ENCODE measurements at places on chromosomes 12 and 14. TPM values are rescaled to one million over a fixed set of nuclear protein-coding genes. Genes with fewer than 3 reads are reported as not detected.

GRCh38 chr14:72599579-72600470 is 294.1 kb downstream of the DPF3 start:
- no peak for DNase-seq

GRCh38 chr12:51863933-51864832 is 15.7 kb upstream of the FIGNL2 start:
- DNase-seq: peak; percentile 87

- DNase-seq: peak; percentile 86
These were observed 820 bp downstream of the BICDL1 start for GRCh38 chr12:119989731-119990381.

DNA sequence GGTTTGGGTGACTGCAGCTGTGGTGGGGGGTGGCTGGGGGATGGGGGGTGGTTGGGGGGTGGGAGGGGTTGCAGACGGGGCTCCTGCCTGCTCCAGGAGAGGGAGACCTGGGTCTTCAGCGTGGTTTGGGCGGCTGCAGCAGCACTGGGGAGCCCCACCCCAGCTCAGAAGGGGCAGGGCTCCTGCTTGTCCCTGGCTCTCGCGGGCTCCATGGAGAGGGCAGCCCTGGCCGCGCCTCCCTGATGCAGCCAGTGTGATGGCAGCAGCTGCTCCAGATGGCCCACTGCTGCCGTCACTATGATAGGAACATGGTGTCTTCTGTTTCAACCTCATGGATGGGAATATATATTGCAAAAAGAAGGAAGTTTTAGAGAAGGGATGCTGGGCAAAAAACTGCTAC is 22.9 kb downstream of the TRHDE start:
- DNase-seq: no peak

DNA sequence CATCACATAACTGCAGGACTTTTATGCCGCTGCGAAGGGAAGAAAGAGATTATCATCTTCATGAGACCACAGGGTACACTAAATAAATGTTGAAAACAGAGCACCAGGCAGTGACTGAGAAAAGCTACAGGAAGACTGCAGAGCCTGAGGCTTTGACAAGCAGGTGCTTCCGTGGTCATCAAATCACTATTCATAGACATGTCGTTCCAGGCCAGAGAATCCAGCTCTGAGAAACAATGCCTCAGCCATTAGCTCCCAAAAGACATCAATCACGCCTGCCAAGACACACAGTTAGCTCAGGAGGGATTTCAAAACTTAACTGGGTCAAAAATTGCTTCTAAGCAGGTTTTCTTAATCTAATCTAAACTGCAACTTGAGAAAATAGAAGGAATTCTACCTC is 47.2 kb upstream of the GARIN6 start:
- DNase-seq: no peak

DNA sequence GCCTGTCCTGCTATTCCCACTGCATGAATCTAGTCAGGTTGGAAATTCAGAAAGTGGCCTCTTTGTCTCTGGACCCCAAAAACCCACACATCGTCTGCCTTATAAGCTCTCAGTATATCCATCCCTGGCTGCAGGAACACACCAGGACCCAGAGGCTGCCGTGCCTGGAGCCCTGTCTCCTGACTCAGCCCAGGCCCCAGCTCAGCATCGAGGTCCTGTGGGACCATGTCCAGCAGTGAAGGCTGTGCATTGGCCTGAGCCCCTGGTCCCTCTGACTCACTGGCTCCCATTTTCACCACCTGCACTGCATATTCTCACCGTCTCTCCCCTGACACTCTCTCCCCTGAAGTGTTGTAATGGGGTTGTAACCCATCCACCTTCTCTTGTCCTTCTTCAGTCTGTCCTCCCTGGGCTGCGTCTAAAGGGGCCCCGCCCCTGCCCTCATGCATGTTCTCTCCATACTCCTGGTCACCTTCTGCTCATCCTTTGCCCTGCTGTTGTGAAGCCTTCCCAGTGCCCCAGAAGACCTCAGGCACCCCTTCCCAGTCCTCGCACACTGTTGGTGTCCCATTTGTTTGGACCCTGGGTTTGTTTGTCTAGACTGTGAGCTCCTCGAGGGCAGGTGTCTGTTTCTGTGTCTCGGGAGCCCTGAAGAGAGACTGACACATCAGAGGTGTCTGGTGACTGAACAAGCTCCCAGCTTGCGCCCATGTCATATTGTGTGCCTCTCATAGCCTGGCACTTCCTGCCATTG is 43.8 kb downstream of the EVL start:
- no peak for DNase-seq

The IL22 gene
- not detected for polyA plus RNA-seq

GRCh38 chr12:19394385-19394784 is 44.9 kb upstream of the AEBP2 start:
- no peak for DNase-seq

GRCh38 chr12:19131025-19131444 is 1.5 kb downstream of the PLEKHA5 start:
- DNase-seq: peak; percentile 88

- no peak for DNase-seq
These were observed at the start of gene OTOGL for GRCh38 chr12:80099259-80099658. OTOGL (plus strand) TSS chr12:80099537; CDS start chr12:80209432, 109,895 bp downstream.

- DNase-seq: no peak
These were observed 238.9 kb upstream of the SRRM4 start for GRCh38 chr12:118742431-118742830.

DNA sequence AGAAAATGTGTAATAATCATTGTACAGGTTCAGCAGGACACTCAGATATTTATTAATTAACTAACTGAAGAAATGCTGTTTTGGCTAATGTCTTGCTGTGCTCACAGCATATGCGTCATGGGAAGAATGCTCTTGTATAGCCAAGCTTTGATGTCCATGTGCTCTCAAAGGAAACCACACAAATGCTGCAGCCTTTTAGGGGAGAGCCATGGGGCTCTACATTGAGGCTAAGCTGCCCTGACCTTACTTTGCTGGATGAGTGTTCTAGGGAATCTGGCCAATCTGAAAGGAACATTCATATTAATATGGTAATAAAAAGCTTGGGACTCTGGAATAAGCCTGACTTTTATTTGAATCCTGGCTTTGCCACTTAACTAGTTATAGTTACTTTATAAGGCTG is 9.5 kb upstream of the CRADD start:
- peak; percentile 25 for DNase-seq

DNA sequence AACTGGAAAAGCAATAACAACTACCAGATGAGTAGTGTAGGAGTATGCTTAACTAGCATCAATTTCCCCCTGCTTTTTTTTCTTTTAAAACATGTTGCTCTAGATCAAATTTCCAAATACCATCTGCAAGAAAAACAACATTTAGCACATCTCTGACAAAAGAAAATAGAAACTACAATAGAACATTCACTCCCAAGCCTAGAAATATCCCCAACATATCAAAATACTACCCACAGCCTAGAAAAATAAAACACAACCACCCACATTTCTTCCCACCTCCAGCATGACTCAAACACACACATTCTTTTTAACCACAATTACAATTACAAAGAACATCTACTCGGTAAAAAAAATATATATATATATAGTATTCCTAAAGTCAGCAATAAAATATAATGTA is 120.0 kb downstream of the PPFIA2 start:
- no peak for DNase-seq

- no peak for DNase-seq
These were observed 1214.9 kb downstream of the GALC start for GRCh38 chr14:86777963-86778602.

DNA sequence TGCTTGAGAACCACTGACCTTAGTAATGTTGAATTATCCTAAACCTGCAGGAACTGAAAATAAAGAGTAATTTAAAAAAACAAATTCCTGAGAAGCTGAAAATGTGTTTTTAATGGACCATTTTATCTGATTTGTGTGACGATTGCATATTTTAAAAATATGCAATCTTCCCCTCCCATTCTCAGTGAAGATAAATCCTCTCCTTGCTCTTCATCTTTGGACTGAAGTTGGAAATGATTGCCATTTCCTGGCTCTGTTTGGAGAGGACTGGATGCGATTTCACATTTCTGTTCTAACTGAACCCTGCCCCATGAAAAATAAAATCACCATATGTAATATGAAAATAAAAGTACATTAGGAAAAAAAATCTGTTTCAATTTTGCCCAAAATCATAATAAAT is 216.3 kb downstream of the SLC6A15 start:
- DNase-seq: no peak

DNA sequence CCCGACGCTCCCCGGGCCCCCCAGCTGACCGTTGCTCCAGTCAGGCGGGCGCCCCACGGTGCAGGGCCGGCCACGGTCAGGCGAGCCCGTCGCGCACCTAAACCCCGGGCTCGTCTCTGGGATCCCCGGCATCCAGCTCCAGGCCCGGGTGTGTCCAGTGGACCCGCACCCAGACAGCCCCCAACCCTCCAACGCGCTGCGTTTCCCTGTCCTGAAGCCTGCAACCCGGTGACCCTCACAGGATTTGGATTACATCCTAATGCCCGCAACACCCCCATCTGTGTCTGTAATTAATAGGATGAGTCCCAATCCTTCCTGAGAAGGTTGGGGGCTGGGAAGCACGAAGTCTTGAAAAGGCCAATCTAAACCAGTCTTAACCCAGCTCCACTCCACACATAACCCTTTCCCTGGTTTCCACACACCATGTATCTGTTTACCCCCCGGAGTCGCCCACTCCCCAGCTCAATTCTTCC is 10.4 kb downstream of the CPNE6 start:
- DNase-seq: no peak

The TPPP2 gene
- not detected for polyA plus RNA-seq

- peak; percentile 44 for DNase-seq
These were observed 389.2 kb downstream of the EGLN3 start for GRCh38 chr14:33561488-33562175.

DNA sequence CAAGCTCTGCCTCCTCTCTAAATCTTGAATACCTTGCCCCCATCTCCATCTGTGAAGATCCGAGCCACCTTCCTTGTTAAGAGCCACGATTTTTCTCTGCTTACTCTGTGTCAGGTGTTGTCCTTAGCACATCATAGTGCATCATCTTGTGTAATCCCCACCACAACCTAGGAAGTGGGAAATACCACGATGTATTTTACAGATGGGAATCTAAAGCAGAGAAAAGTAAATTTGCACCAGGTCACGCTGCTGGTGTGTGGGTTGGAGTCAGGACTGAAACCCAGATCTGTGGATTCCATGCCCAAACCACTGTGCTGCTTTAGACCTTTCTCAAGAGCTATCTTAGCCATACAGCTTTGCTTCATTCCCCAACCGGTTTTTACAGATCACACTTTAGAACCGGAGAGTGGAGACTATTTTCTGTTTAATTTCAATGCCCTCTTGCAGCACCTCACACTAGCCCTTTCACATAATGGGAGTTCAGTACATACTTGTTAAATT is 94.6 kb downstream of the PPM1A start:
- DNase-seq: no peak

- DNase-seq: no peak
These were observed 30.4 kb downstream of the ATP2B1 start for GRCh38 chr12:89678225-89678624.

DNA sequence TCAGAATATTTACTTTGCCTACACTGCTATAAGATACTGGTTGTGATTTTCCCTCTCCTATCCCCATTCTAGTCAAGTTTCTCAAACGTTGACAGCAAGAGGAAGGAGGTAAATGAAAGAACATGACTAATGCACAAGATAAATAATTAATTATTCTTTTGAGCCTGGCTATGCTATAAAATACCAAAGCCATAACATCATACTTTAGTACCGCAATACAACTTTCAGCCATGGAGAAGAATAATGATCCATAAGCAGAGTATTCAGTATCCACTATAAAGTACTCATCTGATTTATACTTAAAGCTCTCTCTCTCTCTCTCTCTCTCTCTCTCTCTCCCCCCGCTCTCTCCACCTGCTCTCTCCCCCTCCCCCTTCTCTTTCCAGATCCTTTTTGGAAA is 41.3 kb downstream of the TDG start:
- DNase-seq: no peak

The IL23A gene
- polyA plus RNA-seq: 4.0 TPM

- DNase-seq: no peak
These were observed 124.9 kb upstream of the ATXN7L3B start for GRCh38 chr12:74412606-74413230.

DNA sequence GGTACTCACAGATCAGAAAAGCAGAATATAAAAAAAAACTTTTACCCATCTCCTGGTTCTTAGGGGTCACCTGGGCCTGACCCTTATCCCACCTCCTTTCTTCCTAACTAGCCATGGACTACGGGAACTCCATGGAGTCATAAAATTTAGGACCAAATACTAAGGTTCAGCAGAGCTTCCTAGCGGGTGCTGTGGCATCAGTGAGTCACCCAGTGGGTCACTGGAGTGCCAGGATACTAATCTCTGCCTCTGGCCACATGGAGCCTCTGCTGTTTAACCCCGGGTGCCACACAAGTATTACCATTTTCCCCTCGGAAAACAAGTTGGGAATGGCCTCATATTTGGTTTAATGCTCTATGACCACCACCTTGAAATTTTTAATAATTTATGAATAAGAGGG is 6.9 kb downstream of the ZBTB39 start:
- no peak for DNase-seq

DNA sequence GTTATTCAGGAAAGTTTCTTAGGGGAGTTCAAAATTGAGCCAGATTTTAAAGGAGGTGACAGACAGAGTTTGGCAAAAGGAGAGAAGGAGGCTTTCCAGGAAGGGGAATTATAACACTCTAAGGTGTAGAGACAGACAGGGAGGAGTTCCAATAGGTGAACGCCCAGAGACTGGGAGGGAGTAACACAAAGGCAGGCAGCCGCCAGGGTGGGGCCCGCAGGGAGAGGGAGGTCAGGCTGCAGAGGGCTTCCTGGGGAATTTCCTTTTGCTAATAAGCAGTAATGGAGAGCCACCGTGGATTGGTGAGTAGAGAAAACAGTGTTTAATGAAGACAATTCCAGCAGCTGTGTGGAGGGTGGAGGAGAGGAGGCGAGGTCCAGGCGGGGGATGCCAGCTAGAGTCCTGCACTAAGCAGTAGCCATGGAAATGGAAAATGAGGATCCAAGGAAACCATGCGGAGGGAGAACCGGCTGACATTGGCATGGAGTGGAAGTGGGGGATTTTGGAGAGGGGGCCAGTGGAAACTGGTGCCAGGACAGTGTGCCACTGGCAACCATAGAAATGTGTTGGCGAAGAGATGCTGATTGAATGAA is 22.2 kb downstream of the GRIN2B start:
- peak; percentile 29 for DNase-seq

GRCh38 chr12:11477110-11477509 is 81.7 kb upstream of the PRB2 start:
- DNase-seq: no peak

- no peak for DNase-seq
These were observed 656 bp upstream of the DTD2 start for GRCh38 chr14:31457665-31458659.

- peak; percentile 56 for DNase-seq
These were observed 63.3 kb upstream of the HSPB8 start for GRCh38 chr12:119115296-119115905.
